ENCODE measurements at places on chromosomes 11 and 22.

DNA sequence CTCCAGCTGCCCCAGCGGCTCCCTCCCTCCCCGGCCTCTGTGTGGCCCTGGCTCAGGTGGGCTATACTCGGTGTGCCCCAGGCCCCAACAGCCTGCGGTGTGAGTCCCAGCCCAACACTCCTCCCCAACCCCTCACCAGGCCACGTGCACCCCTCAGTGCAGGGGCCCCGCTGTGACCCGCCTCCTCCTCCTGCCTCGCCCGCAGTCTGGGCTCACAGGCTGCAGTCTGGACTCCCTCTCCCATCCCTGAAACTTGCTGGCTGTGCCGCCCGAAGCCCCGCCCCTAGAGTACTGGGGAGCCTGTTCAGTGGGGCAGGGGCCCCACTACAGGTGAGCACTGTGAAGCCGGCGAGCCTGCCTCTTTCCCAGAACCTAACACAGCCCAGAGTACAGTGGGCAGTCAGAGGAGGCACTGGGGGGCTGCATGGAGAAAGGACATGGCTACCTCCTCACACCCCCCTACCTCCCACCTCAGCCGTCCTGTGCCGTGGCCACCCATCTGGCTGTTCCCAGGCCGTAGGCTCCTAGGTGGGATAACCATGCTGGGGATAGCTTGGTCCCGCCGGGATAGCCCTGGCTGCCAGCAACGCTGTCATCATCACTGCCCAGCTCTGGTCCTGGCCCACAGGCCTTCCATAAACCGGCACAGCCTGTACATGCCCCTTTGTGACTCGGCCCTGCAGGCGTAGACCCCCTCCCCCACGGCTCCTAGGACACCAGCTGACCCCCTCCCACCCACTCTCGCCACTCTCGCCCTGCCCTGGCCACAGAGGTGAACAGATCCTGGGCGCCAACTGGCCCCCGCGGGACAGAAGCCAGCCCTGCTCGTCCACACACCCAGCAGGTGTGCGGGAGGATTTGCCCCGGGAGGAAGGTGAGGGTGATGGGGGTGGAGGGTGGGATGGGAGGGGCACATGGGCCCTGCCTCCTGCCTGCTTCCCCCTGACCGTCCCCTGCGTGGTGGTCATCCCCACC is 29.7 kb downstream of the CELSR1 start:
- no peaks in the 10 kb centered on the region for H3K27me3 ChIP-seq
- no peak overlapping the region for H3K4me3 ChIP-seq
- no peaks in the 10 kb centered on the region for H3K36me3 ChIP-seq
- DNase-seq, result no peak

- DNase-seq, result no peak
- H3K4me3 ChIP-seq, result no peak overlapping the region
- H3K27ac ChIP-seq, result no peak overlapping the region
- no peaks in the 10 kb centered on the region for H3K36me3 ChIP-seq
These were observed 77.9 kb upstream of the TIMP3 start for GRCh38 chr22:32723643-32724042.

DNA sequence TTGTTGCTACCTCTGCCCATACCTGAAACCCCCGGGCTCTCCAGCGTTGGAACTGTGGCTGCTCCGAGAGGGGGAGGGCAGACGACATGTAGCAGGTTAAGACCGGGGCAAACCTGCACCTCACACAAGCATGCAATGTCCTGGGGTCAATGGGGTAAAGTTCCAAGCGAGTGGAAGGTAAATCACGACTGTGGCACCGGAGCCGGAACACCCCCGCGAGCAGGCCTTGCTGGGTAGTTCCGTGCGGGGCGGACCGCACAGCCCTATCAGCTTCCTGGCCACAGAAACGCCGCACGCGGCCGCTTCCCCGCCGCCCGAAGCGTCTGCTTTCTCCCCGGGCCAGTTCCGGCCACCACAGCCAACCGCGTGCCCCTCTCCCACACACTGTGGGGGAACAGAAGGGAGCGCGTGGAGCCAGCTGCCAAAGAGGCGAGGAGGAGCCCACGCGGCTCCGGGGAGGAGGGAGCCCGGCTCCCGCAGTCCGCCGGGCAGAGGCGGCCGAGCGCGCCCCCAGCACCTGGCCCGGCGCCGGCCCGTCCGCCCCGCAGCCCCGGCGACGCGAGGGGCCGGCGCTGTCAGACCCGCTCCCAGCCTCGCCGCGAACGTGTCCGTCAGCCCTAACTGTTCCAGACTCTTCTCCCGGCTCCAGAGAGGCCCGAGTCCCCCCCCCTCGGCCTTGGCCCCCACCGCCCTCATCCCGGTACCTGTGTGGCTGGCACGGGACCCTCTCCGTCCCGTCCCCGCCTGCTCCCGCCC is 1.6 kb downstream of the SPTBN2 start:
- no peaks in the 10 kb centered on the region for H3K36me3 ChIP-seq
- H3K4me3 ChIP-seq, result peak overlapping the region; percentile 55
- H3K27me3 ChIP-seq, result peaks cover 14% of the 10 kb centered on the region
- no peak for DNase-seq
- peak overlapping the region; percentile 0 for H3K27ac ChIP-seq
- H3K4me1 ChIP-seq, result no peaks in the 10 kb centered on the region

DNA sequence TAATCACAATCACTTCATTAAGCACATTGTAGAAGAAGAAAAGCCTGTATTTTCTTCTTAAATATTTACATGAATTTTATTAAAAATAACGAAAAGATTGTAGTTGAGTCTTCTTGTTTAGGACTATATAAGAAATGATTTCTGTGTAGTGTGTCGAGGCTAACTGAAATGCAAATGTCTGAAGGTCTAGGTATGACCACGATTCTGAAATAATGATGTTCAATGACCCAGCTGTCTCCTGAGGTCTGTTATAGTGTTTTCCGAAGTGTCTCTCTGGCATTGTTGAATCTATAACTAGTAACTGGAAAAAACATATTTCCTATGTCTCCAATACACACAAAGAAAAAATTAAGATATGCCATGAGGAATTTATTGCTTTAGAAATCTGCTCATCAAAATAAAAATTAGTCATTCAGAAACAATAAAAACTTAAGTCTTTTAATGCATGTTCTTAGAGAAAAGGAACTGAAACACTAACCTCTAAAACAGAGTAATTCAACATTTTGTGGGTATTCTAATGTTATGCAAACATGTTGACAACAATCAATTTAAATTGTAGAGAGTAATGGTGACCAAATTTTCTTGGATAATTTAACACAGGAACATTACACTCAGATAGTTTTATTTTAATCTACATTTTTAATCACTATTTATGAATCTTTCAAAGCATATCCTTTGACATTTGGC is 55.0 kb downstream of the CASP12 start:
- no peaks in the 10 kb centered on the region for H3K27me3 ChIP-seq
- H3K4me3 ChIP-seq, result no peak overlapping the region
- H3K4me1 ChIP-seq, result no peaks in the 10 kb centered on the region

DNA sequence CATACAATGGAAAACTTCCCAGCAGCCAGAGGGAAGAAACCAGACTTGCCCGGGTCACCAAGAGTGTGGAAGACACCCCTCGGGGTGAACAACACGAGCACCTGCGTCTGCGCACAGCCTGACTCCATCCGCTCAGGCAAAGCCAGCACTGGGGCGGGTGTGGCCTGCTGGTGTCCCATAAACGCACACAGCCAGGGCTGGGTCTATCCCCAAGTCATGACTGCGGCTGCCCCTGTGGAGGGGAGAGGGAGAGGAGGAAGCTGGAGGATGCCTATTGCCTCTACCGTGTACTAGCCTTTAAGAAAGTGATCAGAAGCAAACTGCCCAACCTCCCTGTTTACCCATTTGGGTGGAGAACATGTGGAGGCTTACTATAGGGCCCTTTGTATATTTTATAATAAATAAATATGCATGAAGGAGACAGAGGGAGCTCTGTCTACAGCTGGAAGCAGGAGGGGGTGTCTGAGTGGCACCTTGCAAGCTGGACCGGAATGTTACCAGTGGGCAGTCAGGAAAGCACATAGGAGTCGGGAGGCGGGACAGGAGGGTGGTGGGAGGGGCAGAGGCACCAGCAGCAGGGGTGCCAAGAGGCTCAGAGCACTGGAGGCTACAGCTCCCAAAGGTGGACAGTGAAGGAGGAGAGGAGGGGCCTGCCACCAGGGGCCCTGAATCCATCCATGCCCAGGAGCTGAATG is 79.6 kb downstream of the PHF21B start:
- no peak for DNase-seq
- H3K4me3 ChIP-seq, result no peak overlapping the region
- no peaks in the 10 kb centered on the region for H3K27me3 ChIP-seq
- no peaks in the 10 kb centered on the region for H3K4me1 ChIP-seq
- H3K36me3 ChIP-seq, result no peaks in the 10 kb centered on the region

- H3K27ac ChIP-seq, result no peak overlapping the region
- DNase-seq, result no peak
- H3K4me3 ChIP-seq, result no peak overlapping the region
- no peaks in the 10 kb centered on the region for H3K4me1 ChIP-seq
These were observed 28.4 kb downstream of the MUC5B start for GRCh38 chr11:1251236-1251770.

DNA sequence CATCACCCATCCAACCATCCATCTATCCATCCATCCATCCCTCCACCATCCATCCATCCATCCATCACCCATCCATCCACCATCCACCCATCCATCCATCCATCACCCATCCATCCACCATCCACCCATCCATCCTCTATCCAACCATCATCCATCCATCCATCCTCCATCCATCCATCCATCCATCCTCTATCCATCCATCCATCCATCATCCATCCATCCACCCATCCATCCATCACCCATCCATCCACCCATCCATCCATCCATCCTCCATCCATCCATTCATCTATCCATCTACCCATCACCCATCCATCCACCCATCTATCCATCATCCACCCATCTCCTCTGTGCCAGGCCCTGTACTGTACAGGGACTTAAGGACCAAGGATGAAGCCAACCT is 62.2 kb upstream of the WNT11 start:
- no peak for DNase-seq
- no peaks in the 10 kb centered on the region for H3K36me3 ChIP-seq
- H3K4me3 ChIP-seq, result no peak overlapping the region
- H3K27me3 ChIP-seq, result no peaks in the 10 kb centered on the region

- H3K27ac ChIP-seq, result no peak overlapping the region
- H3K4me1 ChIP-seq, result no peaks in the 10 kb centered on the region
- no peak for DNase-seq
- no peaks in the 10 kb centered on the region for H3K27me3 ChIP-seq
- H3K4me3 ChIP-seq, result no peak overlapping the region
These were observed 998 bp downstream of the BAIAP2L2 start for GRCh38 chr22:38109371-38110001.

DNA sequence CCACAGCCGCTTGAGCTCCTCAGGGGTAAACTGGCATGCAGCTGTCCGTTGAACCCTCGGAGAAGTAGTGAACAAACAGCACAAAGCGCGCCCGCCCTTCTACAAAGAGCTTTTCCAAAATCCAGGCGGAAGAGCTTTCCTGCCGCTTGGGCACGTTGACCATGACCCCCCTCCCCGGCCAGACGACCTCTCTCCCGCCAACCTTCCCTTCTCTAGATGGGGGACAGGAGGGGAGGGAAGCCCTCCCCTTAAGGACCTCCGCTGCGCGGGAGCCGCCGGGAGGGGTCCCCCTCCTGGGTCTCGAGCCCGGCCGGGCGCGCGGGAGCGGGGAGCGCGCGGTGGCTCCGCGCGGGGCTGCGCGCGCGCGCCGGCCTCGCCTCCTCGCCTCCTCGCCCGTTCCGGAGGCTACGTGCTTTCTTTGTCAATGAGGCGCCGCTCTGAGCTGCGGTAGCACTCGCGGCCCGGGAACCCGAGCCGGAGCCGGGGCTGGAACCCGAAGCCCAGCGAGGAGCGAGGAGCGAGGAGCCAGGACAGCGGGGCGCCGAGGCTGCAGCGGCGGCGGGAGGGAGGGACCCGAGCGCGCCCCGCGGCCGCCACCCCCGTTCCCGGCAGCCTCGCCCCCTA is 118.6 kb downstream of the HIPK3 start:
- peaks cover 26% of the 10 kb centered on the region for H3K4me1 ChIP-seq
- DNase-seq, result peak; percentile 80
- peak within 1 kb of the TSS; percentile 56 for H3K4me3 ChIP-seq
- H3K27ac ChIP-seq, result no peak within 1 kb of the TSS
- H3K27me3 ChIP-seq, result peaks cover 33% of the 10 kb centered on the region
- no peaks in the 10 kb centered on the region for H3K36me3 ChIP-seq

GRCh38 chr11:71153005-71153390 is 99.4 kb downstream of the SHANK2 start:
- no peak overlapping the region for H3K27ac ChIP-seq
- no peak overlapping the region for H3K4me3 ChIP-seq
- no peaks in the 10 kb centered on the region for H3K4me1 ChIP-seq
- H3K27me3 ChIP-seq, result peaks cover 4% of the 10 kb centered on the region

DNA sequence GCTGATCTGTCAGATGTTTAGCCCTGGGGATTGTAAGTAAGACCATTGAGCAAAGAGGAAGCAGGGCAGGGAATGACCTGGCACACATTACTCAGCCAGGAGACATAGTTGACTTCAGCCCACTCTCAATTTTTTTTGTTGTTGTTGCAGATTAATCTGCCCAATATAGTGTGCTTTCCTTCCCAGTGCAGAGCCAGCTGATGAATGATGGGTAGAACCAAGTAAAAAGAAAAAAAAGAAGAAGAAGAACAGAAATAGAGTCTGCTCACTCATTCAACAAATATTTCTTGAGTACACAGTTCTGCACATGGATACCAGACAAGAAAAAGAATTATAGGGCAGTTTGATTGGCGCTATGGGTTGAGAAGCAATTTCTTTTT is 292.7 kb downstream of the ETS1 start:
- H3K4me3 ChIP-seq, result no peak overlapping the region
- H3K27me3 ChIP-seq, result peaks cover 58% of the 10 kb centered on the region
- H3K27ac ChIP-seq, result no peak overlapping the region

DNA sequence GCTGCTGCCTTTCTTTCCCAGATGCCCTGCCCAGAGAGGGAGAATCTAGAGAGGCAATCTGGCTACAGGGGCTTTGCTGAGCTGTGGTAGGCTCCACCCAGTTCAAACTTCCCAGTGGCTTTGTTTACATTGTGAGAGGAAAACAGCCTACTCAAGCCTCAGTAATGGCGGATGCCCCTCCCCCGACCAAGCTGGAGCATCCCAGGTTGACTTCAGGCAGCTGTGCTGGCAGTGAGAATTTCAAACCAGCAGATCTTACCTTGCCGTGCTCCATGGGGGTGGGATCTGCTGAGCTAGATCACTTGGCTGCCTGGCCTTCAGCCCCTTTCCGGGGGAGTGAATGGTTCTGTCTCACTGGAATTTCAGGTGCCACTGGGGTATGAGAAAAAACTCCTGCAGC is 12.2 kb downstream of the BDNF start:
- H3K4me3 ChIP-seq, result no peak overlapping the region
- DNase-seq, result no peak
- no peaks in the 10 kb centered on the region for H3K4me1 ChIP-seq
- no peaks in the 10 kb centered on the region for H3K36me3 ChIP-seq
- H3K27ac ChIP-seq, result no peak overlapping the region

GRCh38 chr11:22079133-22079872 is 113.6 kb upstream of the ANO5 start:
- no peaks in the 10 kb centered on the region for H3K36me3 ChIP-seq
- no peak overlapping the region for H3K4me3 ChIP-seq
- H3K27ac ChIP-seq, result no peak overlapping the region
- H3K27me3 ChIP-seq, result no peaks in the 10 kb centered on the region

GRCh38 chr11:15883455-15883920 is 472.9 kb downstream of the SOX6 start:
- H3K36me3 ChIP-seq, result no peaks in the 10 kb centered on the region
- no peak for DNase-seq
- H3K4me3 ChIP-seq, result no peak overlapping the region
- H3K4me1 ChIP-seq, result peaks cover 6% of the 10 kb centered on the region
